ENCODE measurements at places on chromosomes 7 and 10. TPM values are rescaled to one million over a fixed set of nuclear protein-coding genes. Genes with fewer than 3 reads are reported as not detected.

- no peak for DNase-seq
Measured at GRCh38 chr10:25914776-25915175, 19.3 kb upstream of the MYO3A start.

GRCh38 chr7:83655951-83656556, 7.1 kb upstream of the SEMA3E start:
- peak; percentile 33 for DNase-seq

DNA sequence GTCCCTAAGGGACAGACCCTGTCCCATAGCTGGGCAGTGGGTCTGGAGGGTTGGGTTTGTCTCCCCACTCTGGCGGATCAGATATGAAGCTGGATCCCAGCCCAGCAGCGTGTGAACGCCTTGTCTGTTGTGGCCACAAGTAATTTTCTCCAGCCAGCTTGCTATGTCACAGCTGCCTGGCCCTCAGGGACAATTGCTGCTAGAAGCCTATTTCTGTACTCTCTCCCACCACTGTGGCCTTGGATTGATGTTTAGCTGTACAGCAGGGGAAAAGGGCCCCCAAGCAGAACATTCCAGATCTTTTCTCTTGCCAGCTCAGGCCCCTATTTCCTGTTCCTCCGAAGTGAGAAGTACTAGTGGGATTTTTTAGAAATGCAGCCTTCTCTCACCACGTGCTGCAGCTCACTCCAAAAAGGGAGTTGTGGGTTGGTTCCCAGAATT, 53.5 kb upstream of the WAC start:
- no peak for DNase-seq

- DNase-seq = no peak
Measured at GRCh38 chr7:155381852-155382801, 75.8 kb upstream of the EN2 start.

The PANK1 gene
- total RNA-seq = 18.2 TPM

Measured in mucosa of gallbladder (tissue), 1 donor.